Keratinocyte (primary cell): ENCODE measurements at places on chromosomes 1 and 21.

DNA sequence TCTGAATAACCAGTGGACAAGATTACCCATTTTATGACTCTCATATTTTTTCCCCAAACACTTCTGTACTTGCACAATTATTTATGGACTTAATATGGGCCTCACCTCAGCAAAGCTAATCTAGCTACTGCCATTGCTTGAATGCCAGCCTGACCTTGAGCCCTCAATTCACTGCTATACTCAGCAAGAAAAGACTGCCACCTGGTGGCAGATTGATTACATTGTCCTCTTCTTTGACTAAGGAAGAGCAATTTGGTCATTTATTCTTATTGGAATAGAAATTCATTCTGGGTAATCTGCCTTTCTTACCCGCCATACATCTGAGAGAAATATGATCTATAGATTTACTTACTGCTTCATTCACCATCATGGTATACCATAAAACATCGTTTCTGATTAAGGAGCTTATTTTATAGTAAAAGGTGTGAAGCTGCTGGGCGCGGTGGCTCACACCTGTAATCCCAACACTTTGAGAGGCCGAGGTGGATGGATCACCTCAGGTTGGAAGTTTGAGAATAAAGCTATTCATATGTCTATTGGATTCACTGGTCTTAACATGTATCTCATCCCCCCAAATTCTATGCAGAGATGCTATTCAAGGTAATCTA is 32.9 kb upstream of the DIPK1A start:
- DNase-seq, result peak; percentile 33

GRCh38 chr1:108897865-108898720 is 21.3 kb downstream of the GPSM2 start:
- no peak for DNase-seq

GRCh38 chr1:68917456-68917855 is 420.6 kb upstream of the DEPDC1 start:
- DNase-seq, result no peak

DNA sequence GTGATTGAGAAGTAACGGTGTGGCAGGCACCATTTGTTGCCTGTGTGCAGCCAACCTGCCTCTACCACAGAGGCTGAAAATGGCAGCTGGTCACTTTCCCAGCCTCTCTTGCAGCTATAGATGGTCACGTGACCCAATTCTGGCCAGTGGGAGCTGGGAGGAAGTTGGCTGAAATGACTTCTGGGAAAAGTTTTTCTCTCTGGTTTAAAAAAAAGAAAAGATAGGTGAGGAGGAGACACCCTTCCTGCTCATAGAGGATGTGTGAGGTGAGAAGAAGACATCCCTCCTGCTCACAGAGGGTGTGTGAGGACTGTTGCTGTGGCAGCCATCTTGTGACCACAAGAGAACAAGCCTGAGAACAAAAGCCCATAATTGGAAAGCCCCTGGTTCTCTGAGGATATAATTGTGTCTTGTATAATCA is 122.8 kb downstream of the SYF2 start:
- DNase-seq, result no peak

GRCh38 chr21:33733601-33734000 is 91.3 kb downstream of the ITSN1 start:
- DNase-seq, result no peak

- DNase-seq, result no peak
These were observed 6.0 kb upstream of the KCNA2 start for GRCh38 chr1:110612060-110612745.

DNA sequence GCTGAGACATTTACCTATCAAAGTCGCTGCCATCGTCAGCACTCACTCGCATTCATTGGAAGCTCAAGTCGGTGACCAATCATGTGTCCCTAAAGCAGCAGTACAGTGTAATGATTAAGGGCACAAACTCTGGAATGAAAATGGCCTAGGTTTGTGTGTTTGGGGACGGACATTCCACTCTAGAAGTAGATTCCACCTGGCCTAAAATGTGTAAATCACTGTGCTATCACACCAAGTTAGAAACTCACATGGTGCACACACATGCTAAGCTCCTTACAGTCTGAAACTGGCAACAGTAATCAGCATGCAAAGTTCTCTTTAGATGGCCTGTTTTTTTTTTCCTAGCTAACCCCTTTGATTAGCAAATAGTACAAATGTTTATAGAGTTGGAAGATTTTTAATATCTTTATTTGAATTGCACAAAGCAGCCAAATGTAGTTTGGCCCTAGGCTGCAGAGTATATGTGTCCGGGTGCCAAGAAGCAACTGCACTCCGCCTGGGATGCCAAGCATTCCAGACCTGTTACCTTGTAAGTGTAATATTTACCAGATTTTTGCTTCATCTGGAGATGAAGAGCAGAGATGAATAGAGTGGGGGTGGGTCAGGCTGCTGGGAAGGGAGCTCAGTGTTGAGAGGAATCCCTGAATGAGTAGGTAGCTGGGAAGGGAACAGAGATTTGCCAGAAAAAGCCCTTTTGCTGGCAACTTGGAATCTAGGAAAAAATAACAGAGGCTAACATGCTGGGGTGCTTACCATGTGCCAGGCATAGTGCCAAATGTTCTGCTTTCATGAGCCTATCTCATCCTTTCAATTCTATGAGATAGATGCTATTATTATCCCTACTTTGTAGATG is 35.2 kb downstream of the TGFB2 start:
- peak; percentile 80 for DNase-seq

GRCh38 chr1:175237389-175237788 is 44.8 kb upstream of the KIAA0040 start:
- no peak for DNase-seq

GRCh38 chr1:26913389-26913753 is 404 bp downstream of the NR0B2 start:
- DNase-seq, result no peak

- DNase-seq, result no peak
These were observed 12.4 kb upstream of the UHMK1 start for GRCh38 chr1:162485236-162485635.

GRCh38 chr1:39488793-39489566 is 2.5 kb upstream of the BMP8A start:
- no peak for DNase-seq

- no peak for DNase-seq
These were observed 481.1 kb upstream of the PTBP2 start for GRCh38 chr1:96240438-96240837.

DNA sequence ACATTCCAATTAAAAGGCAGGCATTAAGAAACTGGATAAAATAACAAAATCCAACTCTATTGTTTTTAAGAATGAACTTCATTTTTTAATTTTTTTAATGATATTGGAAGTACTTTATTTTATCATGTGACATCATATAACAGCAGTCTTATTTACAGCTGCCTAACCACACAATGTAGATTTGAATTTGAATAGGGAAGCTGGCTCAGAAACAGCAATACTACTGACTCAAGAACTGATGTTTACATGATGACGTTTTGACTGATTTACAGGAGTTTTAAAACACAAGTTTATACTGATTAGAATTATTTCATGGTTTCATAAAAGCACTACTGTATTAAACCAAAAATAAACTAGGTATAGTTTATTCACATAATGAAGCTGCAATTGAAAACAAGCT is 348.7 kb upstream of the NR5A2 start:
- DNase-seq, result no peak

GRCh38 chr1:38038861-38039260 is 7.7 kb downstream of the POU3F1 start:
- no peak for DNase-seq

DNA sequence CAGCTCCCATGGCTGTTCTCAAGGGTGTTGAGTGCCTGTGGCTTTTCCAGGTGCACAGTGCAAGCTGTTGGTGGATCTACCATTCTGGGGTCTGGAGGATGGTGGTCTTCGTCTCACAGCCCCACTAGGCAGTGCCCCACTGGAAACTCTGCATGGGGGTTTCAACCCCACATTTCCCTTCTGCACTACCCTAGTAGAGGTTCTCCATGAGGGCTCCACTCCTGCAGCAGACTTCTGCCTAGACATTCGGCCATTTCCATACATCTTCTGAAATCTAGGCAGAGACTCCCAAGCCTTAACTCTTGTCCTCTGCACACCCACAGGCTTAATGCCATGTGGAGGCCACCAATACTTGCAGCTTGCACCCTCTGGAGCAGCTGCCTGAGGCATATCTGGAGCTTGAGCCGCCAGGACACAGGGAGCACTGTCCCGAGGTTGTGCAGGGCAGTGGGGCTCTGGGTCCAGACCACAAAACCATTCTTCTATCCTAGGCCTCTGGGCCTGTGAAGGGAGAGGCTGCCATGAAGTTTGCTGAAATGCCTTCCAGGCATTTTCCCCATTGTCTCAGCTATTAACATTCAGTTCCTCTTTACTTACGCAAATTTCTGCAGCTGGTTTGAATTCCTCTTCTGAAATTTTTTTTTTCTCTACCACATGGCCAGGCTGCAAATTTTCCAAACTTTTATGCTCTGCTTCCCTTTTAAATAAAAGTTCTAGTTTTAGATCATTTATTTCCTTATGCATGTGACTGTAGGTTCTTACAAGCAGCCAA is 8.8 kb upstream of the CAPN8 start:
- no peak for DNase-seq
